GM10248 (cell line): ENCODE measurements at places on chromosomes 4 and X.

- DNase-seq = no peak
Measured at GRCh38 chrX:110755611-110756010, 40.0 kb downstream of the CHRDL1 start.

GRCh38 chr4:98518559-98519267, 139.7 kb downstream of the TSPAN5 start:
- DNase-seq = peak; percentile 22

DNA sequence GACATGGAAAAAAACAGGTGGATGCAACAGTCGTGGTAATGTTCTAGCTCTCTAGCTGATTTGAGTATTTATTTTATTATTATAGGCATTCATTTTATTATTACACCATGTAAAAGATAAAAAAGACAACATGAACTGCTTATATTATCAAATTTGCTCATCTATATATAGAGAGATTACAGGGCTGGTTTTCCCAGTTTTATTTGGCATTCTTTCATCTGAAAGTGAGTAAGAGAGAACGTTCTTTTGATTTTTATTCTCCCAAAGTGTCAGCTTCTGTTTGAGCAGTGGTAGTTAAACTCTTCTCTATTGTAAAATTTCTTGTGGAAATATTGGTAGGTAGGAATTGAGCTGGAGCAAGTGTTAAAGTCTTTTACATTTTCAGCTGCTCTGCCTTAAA, 179.9 kb downstream of the SOWAHB start:
- DNase-seq = no peak

- no peak for DNase-seq
Measured at GRCh38 chr4:97507587-97508245, 635.6 kb downstream of the STPG2 start.

DNA sequence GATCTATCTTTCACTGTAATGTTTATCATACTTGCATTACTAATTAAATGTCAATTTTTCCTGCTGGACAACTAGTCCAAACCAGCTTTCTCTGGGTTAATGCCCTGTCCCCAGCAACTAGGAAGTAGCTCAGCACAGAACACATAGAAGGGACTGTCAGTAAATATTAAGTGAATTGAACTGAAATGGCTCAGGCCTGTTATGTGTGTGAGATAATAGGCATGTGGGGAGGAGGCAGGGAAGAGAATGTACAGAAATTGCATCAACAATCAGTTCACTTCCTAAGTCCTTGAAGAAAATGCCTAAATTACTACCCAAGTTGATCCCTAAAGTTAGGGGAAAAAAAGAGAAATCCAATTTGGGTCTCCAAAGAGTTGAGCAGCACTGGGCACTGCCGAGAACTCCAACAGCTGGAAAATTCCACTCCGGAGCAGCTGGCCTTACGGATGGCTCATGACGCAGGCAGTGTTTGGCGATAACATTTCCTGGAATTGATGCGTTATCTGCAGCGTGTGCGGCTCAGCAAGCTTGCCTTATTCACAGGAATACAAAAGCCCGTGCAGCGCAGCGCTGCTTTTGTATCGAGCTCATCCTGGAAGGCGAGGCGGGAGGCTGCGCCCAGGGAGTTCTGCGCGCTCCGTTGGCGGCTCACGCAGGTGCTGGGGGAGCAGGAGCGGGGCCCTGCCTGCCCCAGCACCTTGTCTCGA, 297.3 kb upstream of the LCORL start:
- DNase-seq = no peak

- no peak for DNase-seq
Measured at GRCh38 chr4:21757248-21757647, 191.3 kb downstream of the KCNIP4 start.

GRCh38 chr4:148574911-148575310, 132.7 kb upstream of the NR3C2 start:
- no peak for DNase-seq

- peak; percentile 21 for DNase-seq
Measured at GRCh38 chr4:158817562-158818296, 48.9 kb downstream of the FNIP2 start.

DNA sequence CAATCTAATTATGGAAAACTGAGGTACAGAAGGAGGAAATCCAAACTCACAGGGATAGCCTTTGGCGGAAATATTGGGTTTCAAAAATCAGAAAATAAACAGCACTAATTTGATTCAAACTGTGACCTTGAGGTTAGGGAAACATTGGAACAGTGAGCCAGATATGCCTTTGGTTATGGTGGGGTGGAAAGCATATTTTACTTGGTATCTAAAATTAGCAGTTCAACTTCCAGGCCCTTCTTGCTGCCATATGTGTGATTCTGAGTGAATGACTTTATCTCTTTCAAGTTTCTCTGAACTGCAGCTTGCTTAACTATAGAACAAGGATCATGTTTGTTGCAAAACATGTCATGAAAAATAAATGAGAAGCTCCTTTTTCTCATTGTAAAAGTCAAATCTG, 240.9 kb upstream of the VEGFC start:
- DNase-seq = no peak

- DNase-seq = peak; percentile 61
Measured at GRCh38 chr4:108118505-108118904, 50.2 kb downstream of the LEF1 start.

DNA sequence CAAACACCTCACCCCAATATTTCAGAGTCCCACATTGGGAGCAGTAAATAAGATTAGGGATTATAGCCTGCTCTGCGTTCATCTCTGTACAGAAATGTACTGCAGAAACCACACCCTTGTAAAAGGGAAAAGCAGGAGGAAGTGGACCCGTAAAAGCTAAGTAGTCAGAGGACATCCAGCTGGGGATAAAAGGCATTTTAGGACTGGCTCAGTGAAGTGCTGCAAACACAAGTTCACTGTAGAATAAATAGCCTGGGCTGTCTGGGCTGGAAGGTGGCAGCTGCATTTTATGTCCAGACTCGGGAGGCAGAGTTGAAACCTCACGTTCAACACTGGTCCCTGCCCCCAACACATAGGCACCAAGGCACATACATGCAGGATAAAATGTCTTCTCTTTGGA, 178.7 kb upstream of the FAT1 start:
- DNase-seq = no peak

DNA sequence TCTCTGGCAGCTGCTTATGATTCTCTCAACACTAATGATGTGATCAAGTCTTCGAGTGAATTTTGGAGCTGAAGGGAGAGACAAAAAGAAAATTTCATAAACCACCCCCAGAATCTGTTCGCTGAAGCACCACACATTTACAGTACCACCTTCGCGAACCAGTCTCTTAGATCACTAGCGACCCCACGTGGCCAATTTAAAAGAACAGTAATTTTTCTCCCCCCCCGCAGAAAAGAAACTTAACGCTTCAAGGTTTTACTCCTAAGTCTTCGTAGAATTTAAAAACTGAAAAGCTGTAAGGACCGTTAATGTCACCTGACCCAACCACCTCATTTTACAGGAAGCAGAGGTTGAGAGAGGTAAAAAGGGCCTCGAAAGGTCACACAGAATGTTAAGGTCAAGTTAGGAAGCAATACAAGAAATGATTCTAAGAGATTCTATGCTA, 187.5 kb downstream of the QDPR start:
- DNase-seq = peak; percentile 22

GRCh38 chr4:41396869-41397268, 140.1 kb downstream of the UCHL1 start:
- DNase-seq = no peak
